ENCODE measurements at places on chromosomes 11 and 22.

- no peak for DNase-seq
These were observed 266.0 kb upstream of the NARS2 start for GRCh38 chr11:78840623-78841022.

DNA sequence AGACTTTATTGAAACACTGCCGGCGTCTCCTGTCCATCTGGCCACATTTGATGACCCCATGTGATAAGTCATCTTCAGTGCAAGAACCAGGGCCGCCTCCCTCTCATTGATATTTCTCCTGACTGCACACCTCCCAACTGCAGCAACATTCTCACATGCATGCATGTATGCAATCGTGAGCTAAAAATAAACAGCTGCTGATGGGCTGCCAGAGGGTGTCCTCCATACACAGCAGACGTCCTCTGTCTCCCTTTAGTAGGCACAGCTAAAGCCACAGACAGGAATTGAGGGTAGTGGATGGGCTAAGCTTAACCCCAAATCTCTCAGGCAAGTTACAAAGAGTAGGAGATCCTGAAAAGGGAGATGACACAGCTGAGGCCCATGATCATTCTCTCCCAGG is 106.7 kb upstream of the HSD17B12 start:
- no peak for DNase-seq

GRCh38 chr11:125464270-125464662 is 31.8 kb downstream of the FEZ1 start:
- no peak for DNase-seq

- DNase-seq = no peak
These were observed 26.4 kb downstream of the BMAL1 start for GRCh38 chr11:13303668-13304649.

DNA sequence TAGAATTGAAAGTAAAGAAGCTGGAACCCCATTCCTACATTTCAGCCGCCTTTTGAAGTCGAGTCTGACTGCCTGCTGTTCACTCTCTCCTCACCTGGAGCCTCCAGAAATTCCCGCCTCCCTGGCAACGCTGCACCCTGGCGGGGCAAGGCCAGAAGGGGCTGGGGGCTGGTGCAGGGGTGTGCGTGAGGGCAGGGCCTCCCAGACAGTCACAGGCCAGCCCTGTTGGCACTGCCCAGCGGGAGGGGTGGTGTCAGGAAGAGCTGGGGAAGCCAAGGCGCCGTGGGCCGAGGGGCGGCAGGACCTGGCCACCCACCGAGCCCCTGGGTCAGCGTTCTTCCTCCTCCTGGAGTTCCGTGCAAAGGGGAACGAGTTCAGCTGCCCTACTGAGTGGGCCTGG is 123.2 kb downstream of the KCNQ1OT1 start:
- DNase-seq = no peak

DNA sequence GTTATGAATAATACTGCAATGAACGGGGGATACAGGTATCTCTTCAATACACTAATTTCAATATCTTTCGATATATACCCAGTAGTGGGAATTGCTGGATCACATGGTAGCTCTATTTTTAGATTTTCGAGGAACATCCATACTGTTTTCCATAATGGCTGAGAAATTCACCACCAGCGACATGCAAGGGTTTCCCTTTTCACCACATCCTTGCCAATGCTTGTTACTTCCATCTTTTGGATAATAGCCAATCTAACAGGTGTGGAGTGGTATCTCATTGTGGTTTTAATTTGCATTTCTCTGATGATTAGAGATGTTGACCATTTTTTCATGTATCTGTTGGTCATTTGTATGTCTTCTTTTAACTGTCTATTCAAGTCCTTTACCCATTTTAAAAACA is 5.9 kb downstream of the IL10RA start:
- DNase-seq = no peak

- DNase-seq = no peak
These were observed 19.2 kb downstream of the DDI1 start for GRCh38 chr11:104055596-104055995.

DNA sequence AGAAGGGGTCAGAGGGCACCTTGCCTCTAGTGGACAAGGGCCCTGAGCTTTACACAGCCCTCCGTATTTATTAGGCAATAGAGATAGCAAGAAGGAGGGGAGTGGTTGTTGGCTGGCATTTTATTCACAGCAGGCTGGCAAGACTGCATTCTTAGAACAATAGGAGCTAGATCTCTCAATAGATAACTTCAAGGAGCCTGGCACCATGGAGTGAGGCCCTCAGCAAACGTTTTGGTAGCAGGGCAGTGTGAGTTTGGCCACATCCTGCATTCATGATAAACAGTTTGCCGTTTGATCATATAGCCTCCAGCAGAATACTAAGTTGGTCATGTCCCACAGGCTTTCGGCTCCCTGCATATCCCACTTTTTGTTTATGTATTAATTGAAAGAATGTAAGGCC is 31.6 kb downstream of the OR10A6 start:
- no peak for DNase-seq

- no peak for DNase-seq
These were observed 26.8 kb downstream of the CACNA1I start for GRCh38 chr22:39597236-39597869.

DNA sequence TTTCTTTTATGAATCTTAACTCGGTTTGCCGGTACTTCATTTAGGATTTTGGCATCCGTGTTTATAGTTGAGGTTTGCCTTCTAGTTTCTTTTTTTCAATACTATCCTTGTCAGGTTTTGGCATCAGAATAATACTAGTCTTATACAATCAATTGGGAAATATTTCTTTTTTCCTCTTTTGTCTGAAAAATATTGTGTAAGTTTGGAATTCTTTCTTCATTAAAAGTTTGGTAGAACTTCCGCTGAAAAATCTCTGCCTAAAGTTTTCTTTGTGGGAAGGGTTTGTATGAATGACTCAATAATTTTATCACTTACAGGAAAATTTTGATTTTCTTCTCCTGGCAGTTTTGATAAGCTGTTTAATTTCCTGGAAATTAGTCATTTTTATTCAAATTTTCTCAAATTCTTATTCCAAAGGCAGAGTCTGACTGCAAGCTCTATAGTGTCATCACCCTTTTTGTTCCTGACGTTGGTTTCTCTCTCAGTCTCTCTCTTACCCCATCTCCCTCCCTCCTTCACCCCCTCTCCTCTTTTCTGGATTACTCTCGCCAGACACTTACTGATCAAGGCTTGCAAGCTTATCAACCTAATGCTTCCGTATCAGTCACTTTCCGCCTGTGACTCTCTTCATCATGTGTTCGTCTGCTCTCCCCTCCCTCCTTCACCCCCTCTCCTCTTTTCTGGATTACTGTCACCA is 555.7 kb downstream of the TBC1D22A start:
- no peak for DNase-seq

DNA sequence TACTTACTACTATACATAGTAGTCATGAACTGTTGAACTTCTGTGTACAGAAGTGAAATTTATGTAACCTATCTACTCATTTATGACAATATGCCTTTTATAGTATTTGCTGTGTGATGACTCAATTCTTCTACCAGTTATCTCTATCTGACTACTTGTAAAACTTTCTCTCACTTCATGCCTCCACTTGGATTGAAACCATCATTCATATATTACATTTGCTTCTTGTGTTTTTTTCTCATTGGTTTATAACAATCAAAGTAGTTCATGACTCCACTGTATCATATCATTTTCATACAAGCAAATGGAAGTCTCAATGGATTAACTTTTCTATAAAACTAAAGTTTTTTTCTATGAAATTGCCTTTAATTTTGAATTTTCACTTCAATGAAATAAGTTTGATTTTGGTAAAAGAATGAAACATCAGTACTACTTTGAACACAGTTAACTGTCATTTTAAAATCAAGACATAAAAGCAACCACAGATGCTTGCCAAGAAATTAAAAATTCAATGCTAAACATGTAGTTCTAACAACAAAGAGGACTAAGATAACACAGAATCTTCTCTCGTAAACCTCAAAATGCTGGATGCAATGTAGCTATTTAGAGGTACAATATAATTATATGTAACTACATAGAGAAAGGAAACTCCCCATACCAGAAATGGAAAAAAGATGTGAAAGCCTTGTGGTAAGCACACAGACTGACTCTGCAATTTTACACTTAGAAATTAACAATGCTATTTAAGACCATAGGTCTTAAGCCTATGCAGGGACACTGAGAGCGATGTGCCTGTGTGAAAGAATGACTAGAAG is 27.6 kb upstream of the EXPH5 start:
- DNase-seq = no peak

Data from stimulated activated CD8-positive, alpha-beta memory T cell treated with anti-CD3 and anti-CD28 coated beads, Interleukin-15, amount 100 ng/mL, for 24 hours (primary cell).